ENCODE measurements at places on chromosomes 3 and 15.

- DNase-seq, result no peak
Observed at GRCh38 chr3:101271728-101272127, 48.6 kb downstream of the IMPG2 start.

- DNase-seq, result no peak
Observed at GRCh38 chr3:128919988-128920387, 40.6 kb downstream of the ACAD9 start.

DNA sequence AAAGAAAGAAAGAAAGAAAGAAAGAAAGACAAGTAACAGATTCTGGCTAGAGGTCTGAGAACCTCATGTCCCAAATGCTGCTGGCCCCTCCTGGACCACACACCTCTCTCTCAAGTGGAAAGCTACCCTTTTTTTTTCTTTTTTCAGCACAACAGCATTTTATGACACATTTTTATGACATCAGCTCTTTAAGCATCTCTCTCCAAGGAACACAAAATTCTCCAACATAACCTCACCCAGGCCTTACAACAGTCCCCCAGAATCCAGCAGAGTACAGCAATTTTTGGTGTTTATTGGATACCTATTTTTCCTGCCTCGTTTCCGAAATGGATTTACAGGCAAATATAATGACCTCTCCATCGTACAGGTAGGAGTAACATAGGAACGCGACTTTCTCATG, 11.2 kb upstream of the NTRK3 start:
- no peak for DNase-seq

DNA sequence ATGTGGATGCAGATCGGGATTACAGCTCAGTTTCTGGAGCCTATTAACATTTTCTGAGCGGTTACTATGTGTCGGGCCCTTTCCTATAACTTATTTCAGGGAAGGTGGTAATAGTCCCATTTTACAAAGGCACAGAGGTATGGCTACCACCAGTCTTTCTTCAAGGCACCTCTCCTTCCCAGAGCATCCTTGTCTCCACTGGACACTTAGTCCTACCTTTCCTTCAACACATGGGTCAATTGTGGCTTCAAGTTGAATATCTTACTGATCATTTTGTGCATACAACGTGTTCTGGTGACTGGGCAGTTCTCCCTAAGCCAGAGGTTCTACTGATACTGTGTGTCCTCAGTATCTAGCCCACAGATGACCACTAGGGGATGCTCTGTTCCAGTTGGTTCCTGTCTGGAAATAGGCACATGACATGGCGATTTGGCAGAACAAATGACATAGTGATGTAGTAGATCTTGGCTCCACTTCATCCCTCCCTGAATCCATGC, 60.7 kb upstream of the CMTM8 start:
- peak; percentile 69 for DNase-seq

GRCh38 chr3:7793786-7794185, 707.8 kb upstream of the LMCD1 start:
- DNase-seq, result no peak

- no peak for DNase-seq
Observed at GRCh38 chr15:31081056-31081455, 20.5 kb downstream of the TRPM1 start.
